ENCODE measurements at places on chromosomes 4 and X.

- DNase-seq: peak; percentile 44
Measured at GRCh38 chr4:37970702-37971101, 10.5 kb downstream of the PTTG2 start.

DNA sequence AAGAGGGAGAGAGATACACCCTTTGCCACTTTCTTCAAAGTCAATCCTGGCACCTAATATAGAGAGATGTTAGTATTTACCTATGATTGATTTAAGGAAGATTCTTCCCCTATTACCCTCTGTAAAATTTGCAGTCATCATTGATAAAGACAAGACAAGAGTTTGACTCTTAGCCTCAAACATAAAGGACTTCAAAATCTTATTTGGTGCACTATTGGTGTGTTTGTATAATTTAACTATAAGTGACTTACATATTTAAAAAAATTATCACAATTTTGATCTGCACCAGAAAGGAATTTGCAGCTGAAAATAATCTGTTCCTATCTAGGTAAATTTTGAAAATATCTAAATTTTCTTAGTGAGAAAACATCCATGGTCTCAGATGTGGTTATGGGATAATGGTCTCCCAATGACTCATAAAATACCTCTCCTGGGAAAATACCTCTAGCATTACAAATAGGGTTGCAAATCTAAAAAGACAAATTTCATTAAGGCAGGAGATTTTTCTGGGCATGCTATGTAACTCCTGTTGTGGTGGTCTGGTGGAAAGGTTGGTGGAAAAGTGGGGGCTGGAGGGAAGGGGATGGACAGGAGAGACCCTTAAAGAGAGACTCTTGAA, 173.6 kb upstream of the MED14 start:
- no peak for DNase-seq

GRCh38 chrX:42869659-42870476, 91.9 kb upstream of the PPP1R2C start:
- no peak for DNase-seq

DNA sequence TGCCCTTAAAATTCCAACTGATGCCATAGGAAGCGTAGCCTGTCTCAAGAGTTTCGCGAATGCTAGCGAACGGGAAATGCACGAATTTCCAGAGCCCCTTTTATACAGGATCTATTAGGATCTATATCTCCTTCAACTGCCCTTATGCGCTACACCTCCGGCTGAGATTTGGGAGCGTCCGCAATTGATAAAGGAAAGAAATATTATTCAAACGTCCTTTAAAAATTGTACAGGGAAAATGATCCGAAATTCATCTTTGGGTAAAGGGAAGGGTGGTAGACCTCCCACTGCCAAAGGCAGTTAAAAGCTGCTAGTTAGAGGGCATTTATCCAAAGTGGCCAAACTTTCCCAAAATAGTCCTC, 609 bp downstream of the NR3C2 start:
- DNase-seq: peak; percentile 33

- DNase-seq: no peak
Measured at GRCh38 chr4:76950956-76951671, 1.6 kb downstream of the SEPTIN11 start.

DNA sequence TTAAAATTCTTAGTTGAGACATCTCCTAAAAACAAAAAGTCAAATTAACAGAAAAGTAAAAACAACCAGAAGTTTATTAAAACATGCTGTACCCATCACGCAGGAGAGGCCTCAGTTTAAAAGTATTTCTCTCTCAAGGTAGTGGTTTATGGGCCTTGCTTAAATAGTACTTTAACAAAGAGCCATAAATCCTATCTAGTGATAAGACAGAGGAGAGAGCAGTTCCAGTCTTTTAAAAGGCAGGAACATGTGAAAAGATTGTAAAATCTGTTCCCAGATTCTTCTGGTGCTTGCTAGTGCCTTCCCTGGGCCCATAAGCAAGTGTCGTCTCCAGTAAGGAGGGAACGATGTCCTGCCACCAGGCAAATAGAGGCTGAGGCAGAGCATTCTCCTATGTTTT, 476.3 kb upstream of the ADGRL3 start:
- no peak for DNase-seq

DNA sequence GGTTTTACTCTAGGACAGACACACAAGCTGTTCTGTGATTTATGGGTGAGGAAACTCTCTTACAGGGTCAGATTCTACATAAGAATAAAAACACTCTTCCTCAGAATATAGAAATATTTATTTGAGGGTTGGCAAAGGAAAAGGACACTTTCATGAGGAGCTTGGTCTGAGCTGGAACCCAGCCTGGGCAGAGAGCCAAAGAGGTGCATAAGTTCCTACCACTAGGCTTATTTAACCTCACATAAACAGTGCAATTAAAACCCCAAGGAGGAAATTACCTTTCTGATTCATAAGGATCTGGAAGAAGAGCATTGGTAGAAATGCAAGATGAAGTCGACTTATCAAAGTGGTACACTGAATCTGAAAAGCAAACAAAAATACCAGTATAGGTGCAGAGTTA, 32.9 kb downstream of the SETD7 start:
- no peak for DNase-seq

- no peak for DNase-seq
Measured at GRCh38 chrX:49656533-49656932, 39.3 kb downstream of the PAGE1 start.

DNA sequence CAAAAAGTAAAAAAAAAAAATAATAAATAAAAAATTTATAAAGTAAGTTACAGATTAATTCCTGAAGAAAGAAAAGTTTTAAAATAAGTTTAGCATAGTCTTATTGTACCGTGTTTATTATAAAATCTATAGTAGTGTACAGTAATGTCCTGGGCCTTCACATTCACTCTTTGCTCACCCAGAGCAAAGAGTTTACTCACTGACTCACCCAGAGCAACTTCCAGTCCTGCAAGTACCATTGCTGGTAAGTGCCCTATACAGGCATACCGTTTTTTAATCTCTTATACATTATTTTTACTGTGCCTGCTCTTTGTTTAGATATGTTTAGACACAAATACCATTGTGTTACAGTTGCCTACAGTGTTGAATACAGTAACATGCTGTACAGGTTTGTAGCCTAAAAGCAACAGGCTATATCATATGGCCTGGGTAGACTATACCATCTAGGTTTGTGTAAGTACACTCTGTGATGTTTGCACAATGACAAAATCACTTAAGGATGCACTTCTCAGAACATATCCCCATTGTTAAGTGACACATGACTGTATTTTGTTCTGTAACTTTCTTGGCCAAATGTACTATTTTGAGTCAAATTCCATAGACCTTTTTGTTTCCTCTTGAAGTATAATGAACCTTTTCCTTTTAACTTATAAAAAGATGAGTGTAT, 199.0 kb upstream of the NUDT6 start:
- DNase-seq: no peak

- no peak for DNase-seq
Measured at GRCh38 chr4:126742048-126742447, 890.7 kb upstream of the INTU start.

GRCh38 chr4:17945303-17945702, 76.3 kb downstream of the LCORL start:
- DNase-seq: no peak

- DNase-seq: peak; percentile 52
Measured at GRCh38 chr4:186486172-186486571, 69.2 kb downstream of the MTNR1A start.

DNA sequence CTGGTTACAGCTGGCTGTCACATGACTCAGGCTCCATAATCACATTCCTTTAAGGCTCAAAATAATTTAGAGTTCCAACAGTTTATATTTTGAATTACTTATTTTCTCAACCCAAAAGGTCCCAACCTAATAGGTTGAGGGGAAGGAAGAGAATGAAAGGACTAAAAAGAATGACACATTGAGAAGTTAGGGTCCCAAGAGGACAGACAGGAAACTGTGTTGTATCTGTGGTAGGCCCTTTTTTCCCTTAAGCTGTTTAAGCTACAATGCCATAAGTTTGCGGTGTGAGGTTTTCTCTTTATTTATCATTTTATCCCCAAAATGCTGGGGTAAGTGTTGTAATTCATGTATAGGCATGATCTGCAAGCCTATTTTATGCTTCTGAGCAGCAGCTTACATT, 290.2 kb downstream of the ZNF674 start:
- no peak for DNase-seq

- DNase-seq: peak; percentile 64
Measured at GRCh38 chr4:8341691-8342090, 72.1 kb downstream of the HTRA3 start.

GRCh38 chr4:104516884-104517283, 22.2 kb upstream of the CXXC4 start:
- no peak for DNase-seq

All from tongue (tissue), 3 donors.